ENCODE measurements at places on chromosomes 7 and 10.
A peak's percentile ranks its signal among the peaks of the same experiment; 100 is the strongest.

DNA sequence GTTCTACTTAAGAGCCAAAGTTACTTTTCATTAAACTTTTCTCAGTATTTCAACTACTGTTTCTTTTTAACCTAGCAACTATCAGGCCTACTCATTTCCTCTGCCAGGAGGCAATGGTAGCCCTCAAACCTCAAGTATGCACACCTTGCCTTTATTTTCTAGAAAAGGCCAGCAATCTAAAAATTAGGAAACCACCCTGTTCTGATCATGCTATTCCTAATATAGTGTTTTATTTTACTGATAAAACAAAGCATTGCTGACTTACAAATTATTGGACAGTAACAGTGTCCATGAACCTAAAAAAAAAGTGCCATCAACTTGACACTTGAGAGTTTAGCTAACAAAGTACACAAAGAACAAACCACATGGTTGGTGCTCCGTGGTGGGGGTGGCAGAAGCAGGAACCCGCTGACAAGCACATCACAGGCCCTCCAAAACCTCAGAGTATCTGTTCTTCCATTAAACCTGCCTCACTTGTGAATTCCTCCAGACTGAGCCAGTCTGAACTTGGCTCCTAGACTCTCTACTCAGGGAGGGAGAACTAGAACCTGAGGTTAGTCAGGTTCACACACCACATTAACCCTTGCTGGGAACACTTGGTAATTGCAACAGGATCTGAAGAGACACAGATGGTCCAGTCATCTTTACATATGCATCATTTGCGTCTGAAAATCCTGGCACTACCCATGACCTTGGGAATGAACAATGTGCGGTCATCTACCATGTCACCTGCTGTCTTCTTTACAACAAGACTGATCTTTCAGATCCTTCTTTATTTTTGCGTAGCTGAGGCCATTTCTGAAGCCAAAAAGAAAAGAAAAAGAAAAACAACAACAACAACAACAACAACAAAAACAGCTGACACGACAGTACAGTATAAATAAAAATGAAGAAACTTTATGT is 31.9 kb downstream of the PIP4K2A start:
- DNase-seq: no peak

DNA sequence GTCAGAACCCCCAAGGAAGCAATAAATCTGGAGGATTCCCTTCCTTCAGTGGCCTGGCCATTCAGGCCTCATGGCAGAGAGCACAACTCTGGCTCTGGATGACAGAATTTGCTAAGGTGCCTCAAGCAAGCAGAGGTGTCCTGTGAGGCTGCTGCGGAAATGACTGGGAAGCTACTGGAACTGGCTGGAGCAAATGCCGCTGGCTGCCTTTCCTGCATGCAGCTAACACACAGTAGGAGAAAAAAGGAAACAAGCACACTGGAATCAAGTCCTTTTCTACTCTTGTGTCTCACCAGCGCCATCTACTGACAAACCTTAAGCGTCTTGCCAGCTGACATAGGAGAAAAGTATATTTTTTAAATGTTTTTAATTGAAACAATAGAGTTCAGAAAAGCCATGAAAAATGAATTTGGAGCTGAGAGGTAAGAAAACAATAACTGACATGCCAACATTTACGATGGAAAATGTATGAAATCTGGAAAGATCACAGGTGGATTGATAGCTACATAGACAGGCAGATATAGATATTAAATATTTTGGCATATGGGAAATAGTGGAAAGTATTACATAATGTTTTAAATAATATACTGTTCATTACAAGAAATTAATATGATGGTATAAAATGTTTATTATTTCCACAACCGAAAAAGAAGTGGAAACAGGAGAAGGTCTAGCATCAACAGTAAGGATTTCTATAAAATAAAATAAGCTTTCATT is 951.6 kb downstream of the ANKRD7 start:
- DNase-seq: no peak

GRCh38 chr7:40329601-40330153 is 194.9 kb downstream of the SUGCT start:
- DNase-seq: no peak

DNA sequence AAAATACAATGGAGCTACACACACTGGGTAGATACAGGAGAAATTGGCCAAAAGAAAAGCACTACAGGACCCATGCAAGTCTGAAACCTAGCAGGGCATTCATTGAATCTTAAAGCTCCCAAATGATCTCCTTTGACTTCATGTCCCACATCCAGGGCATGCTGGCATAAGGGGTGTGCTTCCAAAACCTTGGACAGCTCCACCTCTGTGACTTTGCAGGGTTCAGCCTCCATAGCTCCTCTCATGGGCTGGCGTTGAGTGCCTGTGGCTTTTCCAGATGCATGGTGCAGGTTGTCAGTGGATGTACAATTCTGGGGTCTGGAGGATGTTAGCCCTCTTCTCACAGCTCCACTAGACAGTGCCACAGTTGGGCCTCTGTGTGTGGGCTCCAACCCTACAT is 626.3 kb upstream of the POT1 start:
- DNase-seq: no peak

- DNase-seq: no peak
Measured at GRCh38 chr10:59090817-59091622, 85.4 kb upstream of the PHYHIPL start.

GRCh38 chr10:24208661-24209431 is at the start of gene KIAA1217:
KIAA1217 (plus strand) TSS chr10:24209138; CDS start chr10:24209194, 56 bp downstream.
- no peak for DNase-seq

GRCh38 chr10:49738616-49739360 is 23.3 kb downstream of the OGDHL start:
- DNase-seq: no peak

DNA sequence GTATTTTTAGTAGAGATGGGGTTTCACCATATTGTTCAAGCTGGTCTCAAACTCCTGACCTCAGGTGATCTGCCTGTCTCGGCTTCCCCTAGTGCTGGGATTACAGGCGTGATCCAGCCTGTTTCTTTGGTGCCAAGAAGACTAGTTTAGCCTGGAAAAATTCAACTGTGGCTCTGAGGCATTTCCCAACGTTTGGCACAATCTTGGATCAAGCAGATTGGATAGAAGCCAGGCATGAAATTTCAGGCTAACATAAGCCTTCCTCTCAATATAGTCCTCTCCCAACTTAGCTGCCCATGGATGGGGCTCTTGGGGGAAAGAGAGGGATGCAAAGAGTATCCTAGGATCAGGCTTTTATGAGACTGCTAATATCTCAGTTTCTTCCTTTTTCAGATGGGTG is 53.8 kb downstream of the APBB1IP start:
- no peak for DNase-seq

DNA sequence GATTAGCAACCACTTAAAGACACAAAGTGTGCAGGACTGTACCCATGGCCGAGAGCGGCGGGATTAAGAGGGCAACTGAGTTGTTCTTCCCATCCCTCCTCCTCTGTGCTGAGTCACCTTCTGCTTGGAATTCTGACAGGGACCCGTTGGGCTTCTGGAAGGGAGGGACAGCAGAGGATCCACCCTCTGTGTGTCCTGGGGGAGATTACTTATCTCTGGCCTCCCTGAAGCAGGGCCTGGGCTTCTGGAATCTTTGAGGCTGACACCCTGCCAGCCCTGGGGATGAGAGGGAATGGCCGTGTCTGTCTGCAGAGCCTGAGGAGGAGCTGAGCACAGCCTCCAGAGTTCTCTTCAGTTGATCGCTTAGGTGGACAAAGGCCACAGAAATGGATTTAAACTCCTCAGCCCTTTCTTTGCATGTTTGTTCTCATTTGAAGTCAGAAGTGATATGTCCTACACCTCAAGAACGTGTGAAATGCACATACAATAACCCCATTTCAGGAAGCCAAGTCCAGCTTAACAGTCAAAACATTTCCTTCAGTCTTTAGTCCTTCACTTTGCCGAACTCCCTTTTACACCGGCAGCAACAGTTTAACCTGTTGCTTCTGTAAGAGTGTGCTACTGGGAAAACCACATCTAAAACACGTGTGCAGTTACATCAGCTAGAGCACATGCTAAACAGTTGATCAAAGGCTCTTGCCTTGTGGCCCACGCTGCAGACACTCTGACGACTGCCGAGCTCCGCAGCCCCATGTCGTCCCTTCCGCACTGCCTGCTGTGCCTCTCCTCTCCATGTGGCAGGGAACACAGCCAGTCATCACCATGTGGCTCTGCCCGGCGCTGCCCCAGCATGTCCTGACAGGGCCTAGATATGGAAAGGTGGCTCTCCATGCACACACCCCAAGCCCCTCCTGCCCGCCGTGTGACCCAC is 55.7 kb downstream of the IKZF1 start:
- peak; percentile 64 for DNase-seq

- DNase-seq: no peak
Measured at GRCh38 chr10:32104622-32105509, 48.6 kb upstream of the KIF5B start.

GRCh38 chr10:104038537-104038936 is 47.1 kb downstream of the COL17A1 start:
- DNase-seq: no peak

GRCh38 chr7:98209166-98209920 is 1.9 kb upstream of the BHLHA15 start:
- DNase-seq: no peak

DNA sequence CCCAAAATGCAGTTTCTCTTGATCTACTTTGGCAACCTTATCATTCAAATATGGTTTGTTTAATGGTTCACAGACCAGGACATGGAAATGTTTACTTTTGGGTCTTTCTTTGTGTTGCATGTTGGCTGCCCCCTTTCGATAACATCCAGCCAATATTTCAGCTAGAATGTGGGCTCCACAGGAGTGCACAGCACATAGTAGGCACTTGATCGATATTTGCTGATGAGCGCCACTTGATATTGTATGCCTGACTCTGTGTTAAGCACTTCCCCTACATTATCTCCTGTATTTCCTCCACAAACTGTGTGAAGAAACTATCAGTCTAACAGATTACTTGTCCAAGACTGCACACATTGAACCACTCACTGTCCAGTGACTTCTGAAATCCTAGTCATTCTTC is 60.2 kb downstream of the SMURF1 start:
- DNase-seq: no peak

DNA sequence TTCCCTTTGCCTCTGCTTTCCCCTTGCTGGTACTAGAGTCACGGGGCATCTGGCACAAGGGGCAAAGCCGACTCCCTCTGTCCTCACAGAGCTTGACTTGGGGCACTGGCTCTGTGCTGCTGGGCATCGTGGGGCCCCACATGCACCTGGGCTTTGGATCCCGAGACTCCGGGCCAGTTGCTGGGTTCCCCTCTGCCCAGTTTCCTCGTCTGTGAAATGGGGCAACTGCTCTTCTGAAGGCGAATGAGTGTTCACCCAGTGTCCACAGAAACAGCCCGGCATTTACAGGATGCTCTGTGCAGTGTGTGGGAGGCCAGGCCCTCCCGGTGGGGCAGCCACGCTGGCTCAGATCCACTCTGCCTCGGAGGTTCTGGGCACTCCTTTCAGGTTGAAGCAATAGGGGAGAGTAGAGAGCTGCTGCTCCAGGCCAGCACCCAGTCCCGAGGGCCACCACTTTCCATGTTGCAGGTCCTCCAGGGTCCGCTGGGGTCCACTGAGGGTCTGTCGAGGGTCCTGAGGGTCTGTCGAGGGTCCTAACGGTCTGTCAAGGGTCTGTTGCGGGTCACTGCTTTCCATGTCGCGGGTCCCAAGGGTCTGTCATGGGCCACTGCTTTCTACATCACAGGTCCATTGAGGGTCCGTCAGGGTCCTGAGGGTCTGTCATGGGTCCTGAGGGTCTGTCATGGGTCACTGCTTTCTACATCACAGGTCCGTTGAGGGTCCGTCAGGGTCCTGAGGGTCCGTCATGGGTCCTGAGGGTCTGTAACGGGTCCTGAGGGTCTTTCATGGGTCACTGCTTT is 103.6 kb downstream of the VIPR2 start:
- no peak for DNase-seq

DNA sequence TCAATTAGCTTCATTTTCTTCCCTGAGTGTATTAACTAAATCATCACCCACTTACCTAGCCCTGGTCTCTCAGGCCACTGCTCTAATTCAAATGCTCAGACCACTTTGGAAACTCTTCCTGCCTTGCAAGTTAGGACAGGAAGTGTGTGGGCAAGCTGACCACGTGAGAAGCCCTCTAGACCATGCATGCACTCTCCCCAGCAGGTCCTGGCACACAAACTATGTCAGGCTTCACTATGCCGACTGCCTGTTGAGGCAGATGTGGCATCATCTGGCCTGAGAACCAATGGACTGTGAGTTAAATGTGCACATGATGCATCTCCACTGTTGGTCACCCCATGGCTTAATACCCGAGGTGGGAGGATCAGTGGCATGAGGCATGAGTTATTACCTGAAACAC is 439.6 kb downstream of the GRID1 start:
- DNase-seq: no peak

GRCh38 chr10:30106987-30107386 is 47.6 kb upstream of the JCAD start:
- no peak for DNase-seq

DNA sequence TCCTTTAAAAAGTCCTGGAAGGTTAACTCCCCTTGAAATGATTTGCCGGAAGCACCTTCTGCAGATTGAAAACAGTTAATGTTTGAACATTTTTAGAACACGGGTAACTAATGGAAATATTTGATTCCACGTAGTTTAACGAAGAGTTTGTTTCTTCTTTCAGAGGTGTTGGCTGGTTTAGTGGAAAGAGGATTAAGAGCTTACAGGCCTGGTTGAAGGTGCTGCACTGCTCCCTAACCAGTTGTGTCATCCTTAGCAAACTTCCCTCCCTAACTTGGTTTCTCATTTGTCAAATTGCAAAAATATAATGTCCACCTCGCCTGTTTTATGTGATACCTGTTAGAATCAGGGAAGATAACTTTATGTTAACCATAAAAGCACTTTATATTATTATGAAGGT is 243.0 kb upstream of the FZD8 start:
- DNase-seq: no peak

DNA sequence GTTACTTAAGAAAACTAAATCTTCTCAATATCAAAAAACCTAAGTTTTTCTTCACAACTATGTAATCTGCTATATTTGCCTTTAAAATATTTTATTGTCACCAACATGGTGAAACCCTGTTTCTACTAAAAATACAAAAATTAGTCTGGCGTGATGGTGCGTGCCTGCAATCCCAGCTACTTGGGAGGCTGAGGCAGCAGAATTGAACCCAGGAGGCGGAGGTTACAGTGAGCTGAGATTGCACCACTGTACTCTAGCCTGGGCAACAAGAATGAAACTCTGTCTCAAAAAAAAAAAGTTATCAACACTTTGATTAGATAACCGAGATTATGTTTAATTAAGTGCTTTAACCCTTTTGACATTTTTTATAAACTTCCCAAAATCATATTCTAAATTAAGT is 28.3 kb upstream of the CLDN4 start:
- no peak for DNase-seq

DNA sequence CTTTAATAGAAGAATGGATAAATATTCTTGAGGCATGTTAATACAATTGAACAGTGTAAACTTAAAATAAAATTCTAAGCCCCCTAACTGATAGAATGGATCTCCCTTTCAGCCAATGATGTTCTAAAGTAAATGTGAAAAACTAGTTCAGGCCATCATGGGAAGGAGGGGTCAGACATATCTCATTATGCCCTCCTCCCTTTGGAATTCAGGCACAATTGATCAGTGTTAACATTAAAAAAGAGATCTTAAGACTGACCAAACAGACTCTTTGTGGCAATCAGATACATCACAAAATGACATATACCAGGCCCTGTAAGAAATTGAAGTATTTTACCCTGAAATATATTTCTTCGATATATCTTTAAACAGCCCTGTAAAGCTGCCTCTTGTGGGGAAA is 683.0 kb upstream of the LRRTM3 start:
- no peak for DNase-seq
